ENCODE measurements at places on chromosomes 5 and 9.

DNA sequence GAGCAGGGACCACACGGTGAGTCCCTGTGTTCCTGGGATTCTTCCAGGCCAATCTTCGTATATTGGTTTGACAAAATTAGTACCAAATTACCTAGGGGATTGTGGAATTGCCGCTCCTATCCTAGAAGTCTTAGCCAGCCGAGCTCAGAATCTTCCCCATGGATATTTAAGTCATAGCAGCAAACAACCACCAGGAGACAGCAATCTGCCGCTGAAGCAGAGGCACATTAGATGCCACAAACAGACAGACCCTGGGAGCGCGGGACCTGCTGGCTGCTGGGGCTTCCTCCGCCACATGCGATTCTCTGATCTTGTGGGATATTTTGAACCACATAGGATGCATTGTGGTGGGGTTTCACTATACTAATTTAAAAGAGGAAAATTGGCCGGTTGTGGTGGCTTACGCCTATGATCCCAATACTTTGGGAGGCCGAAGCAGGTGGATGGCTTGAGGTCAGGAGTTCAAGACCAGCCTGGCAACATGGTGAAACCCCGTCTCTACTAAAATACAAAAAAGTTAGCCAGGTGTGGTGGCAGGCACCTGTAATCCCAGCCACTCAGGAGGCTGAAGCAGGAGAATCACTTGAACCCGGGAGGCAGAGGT is 31.7 kb upstream of the ZBTB43 start:
- no peak for DNase-seq

- no peak for DNase-seq
Observed at GRCh38 chr9:75624998-75625397, 265.5 kb upstream of the PCSK5 start.

- DNase-seq = no peak
Observed at GRCh38 chr5:56517011-56517416, 283.9 kb upstream of the ANKRD55 start.

- no peak for DNase-seq
Observed at GRCh38 chr9:69471433-69471832, 146.4 kb downstream of the ENTREP1 start.

- no peak for DNase-seq
Observed at GRCh38 chr9:113516840-113517577, 53.5 kb downstream of the RGS3 start.
